Activated T-helper 2 cell treated with anti-CD3 and anti-CD28 coated beads, Interferon-gamma antibody, Interleukin-2, Interleukin-4, amounts not matched to agents 10 μg/mL and 5 μg/mL and 100 μg/mL, durations not matched to agents 14 hours and 24 hours and 36 hours (primary cell): ENCODE measurements at places on chromosomes 6 and 20.

DNA sequence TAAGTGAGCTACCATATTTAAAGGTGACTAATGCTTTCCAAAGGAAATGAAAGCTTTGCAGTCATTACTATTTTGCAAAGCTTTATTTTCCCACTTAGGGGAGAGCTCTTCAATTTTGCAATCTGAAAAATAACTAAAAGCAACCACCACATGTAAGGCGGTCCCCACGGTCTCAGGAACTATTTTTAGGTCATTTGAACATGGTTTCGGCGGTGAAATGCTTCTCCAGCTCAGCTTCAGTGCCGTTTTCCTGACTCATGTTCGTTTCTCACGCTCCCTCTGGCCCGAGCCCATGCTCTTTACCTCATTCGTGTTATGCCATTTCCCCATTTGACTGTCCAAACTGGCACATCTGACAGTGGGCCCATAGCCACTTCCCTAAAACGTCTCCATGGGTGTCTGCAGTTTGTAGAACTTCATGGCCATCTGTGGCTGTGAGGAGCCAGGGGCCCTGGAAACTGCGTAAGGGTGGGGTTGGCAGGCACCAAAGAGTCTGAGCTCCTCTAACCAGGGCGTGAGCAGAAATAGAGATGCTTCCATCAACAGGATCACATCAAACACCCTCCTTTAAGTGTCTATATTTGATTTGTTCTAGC, 46.5 kb downstream of the ADTRP start:
- DNase-seq = peak; percentile 25

DNA sequence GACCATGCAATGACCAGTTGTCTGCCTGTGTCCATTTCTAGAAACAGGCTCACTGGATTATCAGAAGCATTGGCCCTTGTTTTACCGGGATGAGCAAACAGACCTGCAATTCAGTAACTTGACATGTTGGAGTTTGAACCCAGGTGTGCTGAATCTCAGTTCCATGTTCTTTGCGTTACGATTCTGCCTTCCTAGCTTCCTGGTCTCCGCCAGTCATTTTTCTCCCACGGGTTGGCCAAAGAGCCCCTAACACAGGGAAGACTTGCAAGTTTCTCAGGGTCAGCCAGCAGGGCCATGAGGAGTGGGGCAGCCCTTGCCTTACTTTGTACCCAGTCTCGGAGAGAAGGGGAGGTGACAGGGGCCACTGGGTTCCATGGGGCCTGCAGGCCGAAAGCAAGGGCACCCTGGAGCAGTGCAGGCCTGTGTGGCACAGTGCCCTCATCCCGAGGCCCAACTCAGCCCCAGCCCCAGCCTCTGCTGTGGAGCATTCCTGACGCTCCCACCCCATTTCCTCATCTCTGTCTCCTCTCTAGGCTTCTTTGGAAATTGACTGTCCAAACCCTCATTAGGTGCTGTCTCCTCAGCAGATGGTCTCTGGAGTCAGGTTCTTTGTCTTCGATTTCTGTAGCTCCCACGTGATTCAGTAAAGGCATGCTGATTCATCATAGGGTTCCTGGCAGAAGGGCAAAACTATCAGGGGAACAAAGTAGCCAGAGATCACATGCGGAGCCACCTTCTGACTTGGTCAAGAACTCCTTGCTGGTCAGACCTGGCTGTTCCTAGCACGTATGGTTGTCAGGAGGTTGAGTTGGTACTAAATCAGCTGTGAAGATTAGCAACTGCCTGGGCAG, 23.6 kb downstream of the CDS2 start:
- DNase-seq = no peak

- no peak for DNase-seq
Measured at GRCh38 chr6:28078836-28079235, 1.5 kb upstream of the ZNF165 start.

- no peak for DNase-seq
Measured at GRCh38 chr20:63416631-63417030, 55.5 kb upstream of the CHRNA4 start.

- no peak for DNase-seq
Measured at GRCh38 chr20:48816282-48817205, 11.3 kb downstream of the PREX1 start.

DNA sequence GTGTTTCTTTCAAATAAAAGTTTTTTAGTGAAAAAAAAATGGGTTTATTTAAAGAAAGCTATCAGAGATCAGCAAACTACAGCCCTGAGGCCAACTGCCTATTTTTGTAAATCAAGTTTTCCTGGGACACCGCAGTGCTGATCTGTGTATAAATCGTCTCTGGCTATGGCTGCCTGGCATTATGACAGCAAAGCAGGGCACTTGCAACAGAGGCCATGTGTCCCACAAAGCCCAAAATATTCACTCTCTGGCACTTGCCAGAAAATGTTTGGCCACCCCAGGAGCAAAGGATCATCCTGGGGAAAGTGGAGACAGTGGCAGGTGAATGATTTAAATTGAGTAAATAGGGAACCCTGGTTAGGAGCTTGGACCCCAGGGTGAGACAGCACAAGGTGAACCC, 291.6 kb downstream of the PREX1 start:
- DNase-seq = no peak

DNA sequence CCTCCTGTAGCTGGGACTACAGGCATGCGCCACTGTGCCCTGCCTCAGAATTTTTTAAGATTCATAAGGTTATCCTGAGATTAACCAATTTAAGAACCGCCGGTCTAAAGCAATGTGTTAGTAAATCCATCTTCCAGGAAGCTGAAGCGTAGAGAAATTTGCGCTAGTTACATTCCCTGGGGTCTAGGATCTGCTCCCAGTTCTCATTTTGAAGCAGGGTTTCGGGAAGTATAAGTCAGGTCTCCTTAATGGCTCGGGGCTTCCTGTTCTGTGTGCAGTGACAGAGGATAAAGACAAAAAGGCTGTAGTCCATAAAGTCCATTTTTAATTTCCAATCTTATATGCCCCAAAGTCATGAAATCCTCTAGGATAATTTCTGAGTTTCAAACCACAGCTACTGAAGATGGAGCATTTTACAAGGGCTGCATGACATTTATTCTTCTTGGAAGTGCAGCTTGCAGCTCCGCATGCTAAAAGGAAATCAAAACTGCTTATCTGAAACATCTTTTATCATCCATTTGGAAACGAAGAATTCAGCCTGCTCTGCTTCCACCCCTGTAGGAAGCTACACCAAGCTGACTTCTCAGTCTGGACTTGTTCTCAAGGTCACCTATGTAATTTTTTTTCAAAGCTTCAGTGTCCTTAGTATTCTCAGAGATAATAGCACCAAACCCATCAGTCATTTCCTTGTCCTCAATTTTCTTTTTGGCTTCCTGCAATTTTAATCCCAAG, 326.1 kb downstream of the PRL start:
- no peak for DNase-seq

DNA sequence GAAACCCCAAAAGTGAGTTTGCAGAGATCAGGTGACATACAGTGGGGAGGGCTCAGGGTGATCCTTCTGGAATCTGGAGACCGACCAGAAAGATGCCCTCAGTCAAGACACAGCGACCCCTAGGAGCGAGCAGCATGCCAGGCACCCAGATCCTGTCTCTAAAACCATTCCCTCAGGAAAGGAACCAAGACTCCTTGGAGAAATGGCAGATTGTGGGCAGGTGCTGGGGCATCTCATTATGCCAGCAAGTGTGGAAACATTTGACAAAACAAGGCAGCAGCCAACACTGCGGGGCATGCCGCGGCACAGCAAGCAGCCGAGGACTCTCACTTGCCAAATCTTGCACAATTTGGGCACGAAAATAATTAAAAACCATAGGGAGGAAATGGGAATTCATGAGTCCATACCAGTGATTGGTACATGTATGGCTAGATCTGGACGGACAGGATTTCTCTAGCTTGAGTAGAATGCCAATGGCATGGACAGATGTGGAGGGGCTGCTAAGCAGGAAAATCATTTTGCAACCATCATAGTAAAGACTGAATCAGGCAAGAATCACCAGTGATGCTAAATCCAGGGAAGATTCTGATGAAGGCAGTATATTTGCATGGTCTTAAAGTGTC, 76.9 kb downstream of the GINS1 start:
- no peak for DNase-seq

DNA sequence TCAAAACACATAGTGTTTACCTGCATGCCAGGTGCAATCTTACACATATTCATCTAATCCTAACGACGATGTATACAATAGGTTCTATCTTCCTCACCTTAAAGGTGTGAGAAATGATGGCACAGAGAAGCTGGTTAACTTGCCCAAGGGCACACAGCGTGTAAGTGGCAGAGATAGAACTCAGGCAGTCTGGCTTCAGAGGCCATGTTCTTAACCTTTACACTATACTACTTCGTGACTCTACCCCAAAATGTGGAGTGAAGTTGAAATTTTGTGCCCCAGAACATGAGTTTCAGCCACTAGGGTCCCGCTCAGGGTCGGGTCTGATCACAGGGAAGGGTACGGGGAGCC, 584 bp downstream of the VPS52 start:
- DNase-seq = no peak
